Astrocyte (in vitro differentiated cells and primary cell): ENCODE measurements at places on chromosomes 6 and 20. TPM values are rescaled to one million over a fixed set of nuclear protein-coding genes. Genes with fewer than 3 reads are reported as not detected.

The NOTCH4 gene
- total RNA-seq, result 0.57 and 0.60 TPM in 2 replicates

DNA sequence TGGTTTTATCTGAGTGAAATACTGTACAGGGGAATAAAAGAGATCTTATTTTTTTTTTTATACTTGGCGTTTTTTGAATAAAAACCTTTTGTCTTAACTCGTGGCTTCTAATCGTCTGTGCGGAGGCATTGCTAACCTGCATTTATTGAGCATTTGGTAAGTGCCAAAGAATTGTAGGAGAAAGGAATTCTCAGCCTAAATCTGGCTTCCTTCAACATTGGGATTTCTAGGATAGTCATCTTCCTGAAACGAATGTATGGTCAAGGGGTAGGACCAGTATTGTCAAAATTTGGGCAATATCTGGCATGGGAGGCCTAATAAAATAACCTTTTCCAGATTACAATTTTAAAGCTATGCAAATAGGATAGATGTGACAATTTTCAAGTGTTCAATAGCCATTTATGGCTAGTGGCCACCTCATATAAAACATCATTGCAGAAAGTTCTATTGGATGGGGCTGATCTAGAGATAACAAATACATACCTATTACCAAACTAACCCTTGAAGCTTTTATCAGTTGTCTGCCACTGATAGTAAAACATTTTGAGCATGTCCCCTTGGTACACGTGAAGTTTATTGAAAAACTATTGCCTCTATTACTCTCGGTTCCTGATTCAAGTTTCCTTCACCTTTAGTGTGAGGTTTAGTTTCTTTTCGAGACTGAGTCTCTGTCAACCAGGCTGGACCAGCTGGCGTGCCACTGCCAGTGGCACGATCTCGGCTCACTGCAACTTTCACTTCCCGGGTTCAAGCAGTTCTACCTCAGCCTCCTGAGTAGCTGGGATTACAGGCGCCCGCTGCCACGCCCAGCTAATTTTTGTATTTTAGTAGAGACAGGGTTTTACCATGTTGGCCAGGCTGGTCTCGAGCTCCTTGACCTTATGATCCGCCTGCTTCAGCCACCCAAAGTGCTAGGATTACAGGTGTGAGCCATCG lies 5.6 kb downstream of the PIM1 start:
- no peak for DNase-seq

DNA sequence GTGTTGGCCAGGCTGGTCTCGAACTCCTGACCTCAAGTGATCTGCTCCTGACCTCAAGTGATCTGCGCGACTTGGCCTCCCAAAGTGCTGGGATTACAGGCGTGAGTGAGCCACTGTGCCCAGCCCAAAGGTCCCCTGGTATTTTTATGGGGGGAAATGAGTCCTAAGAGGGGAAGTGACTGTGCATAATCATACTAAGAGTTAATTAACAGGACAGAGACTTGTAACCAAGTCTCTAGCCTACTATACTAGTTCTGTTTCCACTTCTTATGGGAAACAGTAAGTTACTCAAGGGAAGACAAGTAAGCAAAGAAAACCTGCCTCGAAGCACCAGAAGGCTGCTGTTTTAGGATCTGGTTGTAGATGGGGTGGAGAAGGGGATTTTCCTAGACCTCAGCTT lies 27.9 kb downstream of the TCF15 start:
- DNase-seq, result no peak

The DLL1 gene
- total RNA-seq, result 1.6 and 2.0 TPM in 2 replicates

DNA sequence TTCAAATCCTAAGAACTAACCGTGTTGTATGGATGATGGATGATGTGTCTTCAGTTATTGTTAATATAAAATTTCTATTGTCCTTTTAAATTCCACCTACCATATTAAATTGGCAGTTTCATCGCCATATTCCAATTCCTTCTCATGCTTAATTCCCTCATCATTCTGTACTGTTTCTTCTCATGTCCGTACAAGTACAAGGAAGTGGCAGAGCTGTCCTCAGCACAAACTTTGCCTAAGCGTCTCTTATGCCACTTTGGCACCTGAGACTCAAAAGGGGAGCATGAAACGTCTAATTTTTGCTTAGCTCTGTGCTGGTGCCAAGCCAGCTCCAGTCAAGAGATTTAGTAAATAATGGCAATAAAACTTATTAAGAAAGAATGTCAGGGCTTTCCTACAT lies 158.2 kb upstream of the LAMA2 start:
- no peak for DNase-seq

The GSTA2 gene
- total RNA-seq, result not detected in 2 replicates

The MCHR2 gene
- not detected in 2 replicates for total RNA-seq

DNA sequence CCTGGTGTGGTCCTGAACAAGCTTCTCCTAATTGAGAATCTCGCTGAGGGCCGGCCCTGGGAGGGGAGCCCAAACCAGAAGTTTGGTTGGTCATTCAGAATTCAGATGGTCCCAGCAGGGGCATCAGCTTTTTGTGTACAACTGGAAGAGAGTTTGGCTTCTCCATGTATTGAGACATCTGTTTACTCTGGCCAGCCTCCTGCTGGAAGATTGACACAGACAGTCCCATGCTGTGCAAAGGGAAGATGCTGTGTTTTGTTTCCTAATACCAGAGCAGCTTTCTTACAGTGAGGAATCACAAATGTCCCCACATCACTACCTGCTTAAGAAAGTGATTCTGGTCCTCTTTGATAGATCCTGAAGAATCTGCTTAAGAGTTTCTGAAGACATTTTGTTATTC lies 97.8 kb downstream of the PLEKHG1 start:
- no peak for DNase-seq
